ENCODE measurements at places on chromosomes 11 and 22.

- no peak for DNase-seq
Observed at GRCh38 chr11:110011595-110011994, 81.6 kb upstream of the ZC3H12C start.

- DNase-seq = no peak
Observed at GRCh38 chr11:13053255-13053917, 44.3 kb downstream of the RASSF10 start.

GRCh38 chr11:111748035-111748804 is 18.0 kb downstream of the PPP2R1B start:
- peak; percentile 67 for DNase-seq

DNA sequence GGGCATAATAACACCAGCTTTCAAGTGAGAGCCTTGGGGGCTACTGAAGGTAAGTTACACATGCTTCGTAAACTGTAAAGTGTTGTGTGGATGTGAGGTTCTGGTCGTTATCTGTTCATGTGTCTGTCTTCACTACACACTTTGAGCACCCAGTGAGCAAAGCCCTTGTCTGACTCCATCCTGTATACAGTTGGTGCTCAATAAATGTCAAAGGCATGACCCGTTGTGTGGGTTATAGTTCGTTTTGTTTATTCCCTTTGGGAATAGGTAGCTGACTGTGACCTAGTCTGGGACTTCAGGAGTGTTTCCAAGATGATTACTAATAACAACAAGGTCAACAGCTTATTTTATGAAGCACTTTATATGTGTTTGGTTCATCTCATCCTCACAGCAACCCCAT is 146.9 kb downstream of the MIAT start:
- no peak for DNase-seq

DNA sequence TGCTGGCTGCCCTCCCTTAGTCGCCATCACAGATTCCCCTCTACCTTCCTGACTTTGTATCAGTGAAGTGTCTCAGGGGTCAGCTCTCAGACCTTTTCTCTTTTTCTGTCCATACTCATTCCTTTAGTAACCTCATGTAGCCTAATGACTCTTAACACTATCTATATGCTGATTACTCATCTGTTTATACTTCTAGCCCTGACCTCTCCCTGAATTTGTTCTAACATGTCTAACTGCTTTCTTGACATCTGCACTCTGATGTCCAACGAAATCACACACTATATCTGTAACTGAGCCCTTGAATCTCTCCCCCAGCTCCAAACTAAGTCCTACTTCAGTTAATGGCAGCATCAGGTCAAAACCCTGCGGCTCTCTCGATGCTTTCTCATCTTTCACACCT is 135.8 kb upstream of the TIMP3 start:
- DNase-seq = no peak

- DNase-seq = no peak
Observed at GRCh38 chr11:82398300-82398815, 335.3 kb downstream of the FAM181B start.

DNA sequence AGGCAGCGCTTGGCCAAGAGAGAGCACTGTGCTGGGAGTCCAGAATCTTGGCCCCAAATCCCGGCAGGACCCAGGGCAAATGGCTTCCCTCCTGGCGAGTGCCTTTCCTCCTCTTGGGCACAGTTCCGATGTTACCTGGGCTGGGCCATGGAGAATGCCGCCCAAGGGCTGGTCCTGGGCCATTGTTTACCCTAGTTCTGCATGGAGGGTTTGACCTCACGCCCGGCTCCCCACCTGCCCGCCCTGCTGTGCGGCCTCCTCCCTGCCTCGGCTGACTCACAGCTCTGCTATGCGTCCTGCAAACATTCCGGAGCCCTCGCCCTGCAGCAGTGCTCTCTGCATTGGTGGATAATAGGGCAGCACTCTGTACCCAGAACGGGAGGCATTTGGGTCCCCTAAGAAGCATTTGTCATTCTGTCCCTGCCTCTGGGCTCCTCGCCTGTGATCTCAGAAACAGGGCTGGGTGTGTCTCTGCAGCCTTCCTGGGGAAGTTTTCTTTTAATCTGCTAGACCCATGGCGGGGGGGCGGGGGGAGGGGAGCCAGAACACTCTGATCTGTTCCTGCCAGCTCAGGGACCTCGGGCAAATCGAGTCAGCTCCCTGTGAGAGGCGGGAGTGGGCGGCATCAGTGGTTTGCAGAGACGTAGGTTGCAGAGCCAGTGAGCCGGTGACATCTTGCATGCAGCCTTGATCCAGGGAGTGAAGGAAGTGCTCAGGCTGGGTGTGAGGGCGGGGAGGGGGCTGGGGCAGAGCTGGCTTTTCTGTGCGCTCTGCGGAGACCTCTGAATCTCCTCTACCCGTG is 32.9 kb upstream of the SMIM38 start:
- peak; percentile 100 for DNase-seq

GRCh38 chr11:119363851-119364590 is 17.5 kb downstream of the USP2 start:
- DNase-seq = peak; percentile 49

- peak; percentile 10 for DNase-seq
Observed at GRCh38 chr22:45082795-45083194, 73.0 kb upstream of the PHF21B start.

GRCh38 chr22:26330971-26331625 is 98.0 kb upstream of the ASPHD2 start:
- DNase-seq = peak; percentile 62

GRCh38 chr11:91691872-91692271 is 532.7 kb upstream of the FAT3 start:
- no peak for DNase-seq

GRCh38 chr11:130197386-130198035 is 37.9 kb downstream of the ST14 start:
- DNase-seq = no peak

GRCh38 chr11:1067812-1068496 is 6.7 kb upstream of the MUC2 start:
- no peak for DNase-seq

DNA sequence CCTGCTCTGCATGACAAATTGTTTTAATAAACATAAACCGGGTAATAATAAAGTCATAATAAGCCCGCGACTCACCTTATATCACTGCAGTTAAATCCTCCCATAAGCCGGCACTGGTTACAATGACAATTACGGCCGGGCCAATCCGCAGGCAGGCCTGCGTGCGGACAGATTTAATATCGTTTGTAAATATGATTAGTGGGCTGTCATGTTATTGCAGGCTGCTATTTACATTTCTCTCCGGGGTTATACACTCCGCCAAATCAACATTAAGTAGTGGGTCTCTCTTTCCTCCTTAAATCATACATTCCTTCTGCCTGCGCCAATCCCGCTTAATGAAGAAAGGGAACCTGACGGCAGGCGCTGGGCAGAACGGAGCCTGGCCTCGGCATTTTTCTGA is 51.8 kb upstream of the LMO1 start:
- no peak for DNase-seq

DNA sequence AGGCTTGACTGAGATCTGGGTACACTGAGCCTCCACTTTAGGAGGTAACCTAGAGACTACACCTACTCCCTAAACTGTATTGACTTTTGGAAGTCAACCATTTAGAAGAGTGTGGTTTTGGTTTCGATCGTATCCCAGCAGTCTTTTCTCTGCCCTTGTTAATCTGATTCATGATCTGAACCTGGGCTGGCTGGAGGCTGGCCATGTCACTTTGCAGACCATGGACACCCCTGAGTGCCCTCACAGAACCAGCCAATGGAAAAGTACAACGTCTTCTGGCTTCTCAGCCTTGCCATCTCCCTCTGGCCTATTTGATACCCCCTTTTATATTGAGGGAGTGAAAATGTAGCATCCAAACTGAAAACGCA is 10.8 kb downstream of the EHF start:
- peak; percentile 60 for DNase-seq

DNA sequence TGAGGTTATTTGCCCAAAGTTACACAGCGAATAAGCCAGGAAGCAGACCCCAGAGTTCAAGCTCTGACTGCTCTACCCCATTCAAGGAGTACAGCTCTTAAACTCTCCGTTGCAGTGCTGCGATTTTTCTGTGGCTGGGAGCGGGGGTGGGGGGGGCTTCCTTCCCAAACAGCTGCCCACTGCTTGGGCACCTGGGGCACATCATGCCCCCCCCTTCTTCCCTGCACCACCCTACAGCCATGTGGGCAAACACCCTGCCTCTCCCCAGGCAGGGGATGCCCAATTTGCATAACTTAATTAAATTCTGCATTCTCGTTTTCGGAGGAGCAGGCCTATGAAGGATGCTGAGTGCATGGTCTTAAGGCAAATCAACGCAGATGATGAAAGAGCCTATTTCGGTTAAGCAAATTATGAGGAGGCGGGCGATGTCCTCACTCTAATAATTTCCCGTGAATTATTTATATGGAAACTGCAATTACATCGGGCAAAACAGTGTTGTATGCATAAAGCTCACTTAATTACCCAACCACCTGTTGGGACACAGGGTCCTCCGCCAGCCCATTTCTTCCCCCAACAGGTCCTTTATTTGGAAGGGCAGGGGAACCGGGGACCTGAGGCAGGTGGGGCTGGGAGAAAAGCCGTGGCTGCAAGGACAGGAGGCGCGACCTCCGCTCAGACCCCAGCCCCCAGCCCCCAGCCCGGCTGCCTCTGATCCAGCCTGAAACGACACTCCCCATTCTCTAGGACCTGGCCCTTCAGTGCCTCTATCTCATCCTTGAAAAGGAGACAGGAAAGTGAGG is 610.5 kb downstream of the BUD13 start:
- no peak for DNase-seq

- no peak for DNase-seq
Observed at GRCh38 chr11:104991994-104992393, 23.6 kb upstream of the CASP4 start.

DNA sequence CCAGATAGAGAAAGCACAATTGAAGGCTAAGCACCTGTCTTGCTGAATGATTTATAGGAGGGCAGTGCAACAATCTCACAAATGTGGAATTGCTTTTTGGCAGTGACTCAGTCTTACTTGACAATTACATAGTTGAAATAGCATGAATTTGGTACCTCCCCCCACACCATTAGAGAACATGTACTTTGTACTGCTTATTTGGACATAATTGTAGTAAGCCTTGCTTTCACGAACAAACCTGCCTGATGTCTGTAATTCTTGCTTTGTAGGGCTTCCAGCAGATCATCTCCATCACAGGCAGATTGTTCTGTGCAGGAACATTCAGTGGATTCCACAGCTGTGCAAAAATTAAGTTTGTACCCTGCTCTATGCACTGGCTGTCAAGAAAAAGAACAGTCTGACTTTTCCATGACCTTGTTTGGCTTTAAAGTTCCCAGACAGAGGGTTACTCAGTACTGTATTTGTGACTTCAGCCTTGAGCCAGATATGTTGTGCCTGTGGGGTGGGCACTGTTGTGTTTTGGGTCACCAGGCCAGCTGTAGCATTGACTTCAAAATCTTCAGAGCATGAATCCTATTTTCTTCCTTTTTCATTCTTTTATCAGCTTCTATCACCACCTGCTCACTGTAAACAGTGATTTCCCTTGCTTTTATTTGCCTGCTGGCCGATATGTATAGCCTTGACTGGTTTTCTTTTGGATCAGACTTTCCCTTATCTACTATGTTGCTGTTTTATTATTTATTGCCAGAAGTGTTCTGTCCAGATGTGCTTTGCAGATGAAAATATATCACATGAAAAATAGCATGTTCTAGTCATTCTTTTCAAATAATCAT is 941.0 kb upstream of the CHORDC1 start:
- DNase-seq = peak; percentile 89

All from PC-3 (cell line).